ENCODE measurements at places on chromosomes 1 and 21. TPM values are rescaled to one million over a fixed set of nuclear protein-coding genes. Genes with fewer than 3 reads are reported as not detected.
A peak's percentile ranks its signal among the peaks of the same experiment; 100 is the strongest.

The BCL2L15 gene
- 6.2 TPM for total RNA-seq

- DNase-seq, result no peak
These were observed 195.0 kb upstream of the OLFM3 start for GRCh38 chr1:102191723-102192122.

DNA sequence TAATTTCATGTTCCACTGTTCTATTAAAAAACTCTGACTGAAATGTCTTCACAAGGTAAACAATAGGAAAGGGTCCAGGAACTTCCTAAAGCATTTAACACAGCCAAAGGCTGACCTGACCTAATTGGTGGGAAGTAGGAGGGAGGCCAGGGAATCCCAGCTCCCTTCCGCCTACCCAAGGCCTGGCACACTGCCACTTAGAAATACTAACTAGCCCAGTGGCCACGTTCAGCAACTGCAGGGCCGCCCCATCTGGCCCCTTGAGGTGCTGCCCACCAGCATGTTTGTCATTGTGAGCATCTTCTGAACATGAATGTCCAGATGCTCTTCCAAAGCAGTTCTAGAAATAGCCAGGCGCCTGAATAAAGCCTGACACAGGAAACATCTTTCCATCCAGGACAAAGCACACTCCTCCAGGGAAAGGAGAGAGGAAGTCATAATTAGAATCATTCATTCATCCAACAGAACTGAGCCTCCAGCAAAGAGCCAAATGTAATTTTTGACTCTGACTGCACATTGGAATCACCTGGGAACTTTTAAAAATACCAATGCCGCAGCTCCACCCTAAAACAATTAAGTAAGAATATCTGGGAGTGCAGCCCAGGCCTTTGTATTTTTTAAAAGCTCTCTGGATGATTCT, 44.6 kb upstream of the BCL9 start:
- peak; percentile 9 for DNase-seq

The ACOT11 gene
- 6.2 TPM for total RNA-seq

DNA sequence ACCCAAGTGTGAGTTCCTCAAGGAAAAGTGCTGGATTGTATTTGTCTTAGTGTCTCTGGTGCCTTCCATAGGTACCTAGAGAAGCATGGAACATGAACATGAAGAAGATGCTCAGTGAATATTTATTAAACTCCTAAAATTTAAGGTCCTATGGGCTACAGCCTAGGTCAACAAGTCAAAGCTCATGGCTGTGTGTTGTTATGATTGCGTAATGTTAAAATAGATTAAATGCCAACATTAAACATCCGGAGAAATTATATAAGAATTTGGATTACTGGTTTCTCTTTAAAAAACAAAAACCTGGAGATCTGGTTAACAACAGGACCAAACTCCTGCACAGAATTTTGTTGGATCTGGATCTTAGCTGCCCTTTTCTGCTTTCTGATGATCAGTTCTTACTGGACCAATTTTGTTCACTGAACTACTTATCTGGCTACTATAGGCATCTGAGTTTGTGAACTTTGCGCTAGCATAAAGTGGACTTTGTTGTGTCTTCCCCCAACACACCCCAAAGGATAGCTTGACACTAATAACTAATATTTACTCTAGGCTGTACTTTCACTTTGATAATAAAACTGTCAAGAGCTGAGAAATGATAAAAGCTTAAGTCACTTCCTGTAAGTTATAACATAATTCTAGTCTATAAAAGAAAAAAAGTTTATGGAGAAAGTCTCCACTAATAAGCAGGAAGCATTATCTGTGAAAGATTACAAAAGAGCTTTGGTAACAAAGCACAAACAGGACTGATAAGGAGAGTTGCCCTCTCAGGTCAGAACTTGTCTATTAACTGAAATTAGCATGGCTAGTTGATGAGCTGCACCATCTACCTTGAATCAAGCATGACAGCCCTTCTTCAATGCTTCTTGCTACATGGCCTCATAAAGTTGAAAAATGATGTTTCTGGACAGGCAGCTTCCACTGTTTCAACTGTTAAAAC, 20.7 kb downstream of the F5 start:
- DNase-seq, result no peak

The WNT4 gene
- 1.8 TPM for total RNA-seq

- DNase-seq, result no peak
These were observed 103.6 kb upstream of the SNX7 start for GRCh38 chr1:98557895-98558294.

- peak; percentile 44 for DNase-seq
These were observed 1038.3 kb downstream of the AMY1C start for GRCh38 chr1:104787866-104788510.

GRCh38 chr1:27487966-27488884, 1.7 kb downstream of the WASF2 start:
- DNase-seq, result no peak

The CSF3R gene
- 851 TPM for total RNA-seq

GRCh38 chr1:235297579-235297978, 30.4 kb downstream of the ARID4B start:
- no peak for DNase-seq

- peak; percentile 93 for DNase-seq
These were observed 130.3 kb downstream of the CASZ1 start for GRCh38 chr1:10665930-10666850.

DNA sequence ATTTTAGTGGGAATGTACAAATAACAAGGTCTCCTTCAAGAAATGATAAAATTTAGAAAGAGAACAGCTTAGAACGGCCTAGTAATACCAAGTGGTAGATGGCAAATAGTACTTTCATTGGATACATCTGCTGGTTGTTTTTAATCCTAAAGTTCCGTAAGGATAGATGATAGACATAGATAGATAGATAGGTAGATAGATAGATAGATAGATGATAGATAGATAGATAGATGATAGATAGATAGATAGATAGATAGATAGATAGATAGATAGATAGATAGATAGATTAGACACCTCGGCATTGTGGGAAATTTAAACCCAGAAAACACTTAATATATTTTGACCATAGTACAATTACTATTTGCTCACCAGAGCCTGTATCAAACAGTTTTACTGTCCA, 288.5 kb downstream of the TPR start:
- DNase-seq, result no peak

DNA sequence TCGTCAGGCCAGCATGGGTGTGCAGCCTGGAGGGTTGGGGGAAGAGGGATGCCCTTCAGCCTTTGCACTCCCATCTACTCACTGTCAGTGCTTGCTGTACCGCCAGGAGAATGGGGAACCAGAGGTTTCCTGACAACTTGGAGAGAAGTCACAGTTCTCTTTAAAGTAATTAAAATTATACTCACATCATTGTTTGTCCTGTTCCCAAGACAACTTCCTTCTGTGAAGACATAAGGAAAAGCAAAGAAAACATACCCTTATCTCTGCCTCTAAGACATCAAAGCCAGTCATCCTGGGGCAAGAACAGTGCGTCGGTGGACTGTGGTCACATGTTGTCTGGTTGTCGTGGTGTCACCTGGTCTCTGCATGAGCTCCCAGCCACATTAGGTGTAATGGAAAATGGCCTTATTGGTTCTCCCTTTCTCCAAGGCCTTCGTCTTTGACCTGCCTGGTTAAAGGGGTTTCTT, 17.6 kb downstream of the TRAF5 start:
- no peak for DNase-seq

GRCh38 chr1:151476083-151476482, 16.8 kb upstream of the POGZ start:
- DNase-seq, result no peak

DNA sequence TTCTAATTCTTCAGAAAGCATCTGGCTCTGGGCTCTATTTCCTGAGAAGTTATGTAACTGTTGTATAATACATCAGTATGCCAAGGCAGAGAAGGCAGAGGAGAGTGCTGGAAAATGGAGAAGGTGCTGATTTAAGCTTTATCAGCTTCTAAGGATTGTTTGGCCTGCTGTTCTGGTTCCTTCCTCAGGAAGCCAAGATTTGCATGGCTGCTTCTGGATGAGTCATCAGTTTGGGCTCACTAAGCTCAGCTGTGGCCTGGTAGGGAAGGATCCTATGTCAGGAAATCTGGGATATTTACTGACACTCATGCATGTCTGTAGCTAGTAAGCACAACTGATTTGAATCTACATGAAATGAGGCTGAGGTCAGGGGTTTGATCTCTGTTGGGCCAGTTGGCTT, 73.2 kb upstream of the ADGRL4 start:
- no peak for DNase-seq

The PIK3R3 gene
- 33.9 TPM for total RNA-seq

GRCh38 chr1:164577291-164577690, 18.3 kb downstream of the PBX1 start:
- DNase-seq, result no peak

The ANGPTL1 gene
- total RNA-seq, result 8.4 TPM

The CCNL2 gene
- 345 TPM for total RNA-seq

- DNase-seq, result no peak
These were observed 4.5 kb upstream of the CATSPERE start for GRCh38 chr1:244456586-244456985.

DNA sequence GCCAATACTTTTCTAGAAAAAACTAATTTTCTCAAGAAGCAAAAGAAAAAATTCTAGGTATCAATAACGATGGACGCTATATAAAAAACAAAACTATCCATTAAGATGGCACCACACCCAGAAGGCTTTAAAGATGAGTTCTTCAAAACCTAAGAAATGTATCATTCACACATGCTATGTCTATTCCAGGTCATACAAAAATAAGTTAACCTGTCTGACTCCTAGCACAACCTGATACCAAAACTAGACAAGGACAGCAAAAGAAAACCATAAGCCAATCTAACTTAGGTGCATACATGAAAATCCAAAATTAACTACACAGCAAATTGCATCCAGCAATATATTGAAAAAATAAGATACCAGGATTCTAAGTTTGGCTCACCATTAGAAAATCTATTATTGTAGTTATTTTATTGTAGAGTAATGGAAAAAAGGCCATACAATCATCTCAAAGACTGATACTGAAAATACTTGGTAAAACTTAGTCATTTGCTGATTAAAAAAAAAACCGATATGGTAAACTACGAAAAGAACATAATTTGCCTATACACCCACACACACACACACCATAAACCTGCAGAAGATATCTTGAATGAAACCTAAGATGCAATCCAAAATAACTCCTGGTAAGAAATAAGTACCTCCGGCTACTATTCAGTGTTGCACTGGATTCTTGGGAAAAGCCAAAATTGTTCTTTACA, 55.0 kb downstream of the TRAF5 start:
- no peak for DNase-seq

DNA sequence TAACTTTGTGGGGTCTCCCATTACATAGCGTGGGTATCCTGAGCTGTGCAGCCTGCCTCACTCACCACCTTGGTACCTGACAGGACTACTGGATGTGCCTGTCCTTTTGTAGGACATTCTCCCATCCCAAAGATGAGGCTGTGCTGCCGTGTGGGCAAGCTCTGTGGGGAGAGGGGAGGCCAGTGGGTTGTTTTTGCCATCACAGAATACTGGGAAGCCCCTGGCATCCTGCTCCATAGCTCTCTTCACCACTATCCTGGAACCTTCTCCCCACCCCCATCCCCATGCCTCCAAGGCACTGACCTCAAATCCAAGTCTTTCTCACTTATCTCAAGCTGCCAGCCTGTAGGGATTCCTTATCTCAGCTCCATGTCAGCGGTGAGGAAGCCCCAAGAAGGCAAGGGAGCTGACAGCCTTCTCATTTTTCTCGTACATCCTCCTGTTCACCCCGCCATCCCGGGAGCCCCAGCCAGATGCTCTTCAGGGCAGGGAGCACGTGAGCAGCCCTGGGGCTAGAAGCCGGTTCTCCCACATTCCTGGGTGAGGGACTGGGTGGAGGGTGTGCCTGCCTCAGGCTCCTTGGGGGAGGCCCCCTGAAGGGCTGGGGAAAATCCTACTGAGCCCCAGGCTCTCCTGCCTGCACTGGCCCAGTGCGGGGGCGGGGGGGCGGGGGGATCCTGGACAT, 2.4 kb upstream of the ELF3 start:
- peak; percentile 89 for DNase-seq

The RBM11 gene
- 1.4 TPM for total RNA-seq

The HCRTR1 gene
- total RNA-seq, result not detected

DNA sequence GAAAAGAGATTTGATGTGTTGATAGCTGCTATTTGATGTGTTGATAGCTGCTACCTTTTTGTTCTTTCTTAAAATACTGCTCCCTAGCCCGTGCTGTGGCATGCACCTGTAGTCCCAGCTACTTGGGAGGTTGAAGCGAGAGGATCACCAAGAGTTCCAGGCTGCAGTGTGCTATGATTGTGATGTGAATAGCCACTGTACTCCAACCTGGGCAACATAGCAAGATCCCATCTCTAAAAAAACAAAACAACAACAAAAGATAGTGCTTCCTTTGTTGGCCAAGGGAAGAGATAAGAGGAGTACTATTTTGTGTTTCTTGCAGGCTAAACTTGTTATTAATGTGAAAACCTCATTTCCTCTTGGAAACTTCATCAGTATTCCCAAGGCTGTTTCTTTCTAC, 6.1 kb downstream of the GPSM2 start:
- no peak for DNase-seq

DNA sequence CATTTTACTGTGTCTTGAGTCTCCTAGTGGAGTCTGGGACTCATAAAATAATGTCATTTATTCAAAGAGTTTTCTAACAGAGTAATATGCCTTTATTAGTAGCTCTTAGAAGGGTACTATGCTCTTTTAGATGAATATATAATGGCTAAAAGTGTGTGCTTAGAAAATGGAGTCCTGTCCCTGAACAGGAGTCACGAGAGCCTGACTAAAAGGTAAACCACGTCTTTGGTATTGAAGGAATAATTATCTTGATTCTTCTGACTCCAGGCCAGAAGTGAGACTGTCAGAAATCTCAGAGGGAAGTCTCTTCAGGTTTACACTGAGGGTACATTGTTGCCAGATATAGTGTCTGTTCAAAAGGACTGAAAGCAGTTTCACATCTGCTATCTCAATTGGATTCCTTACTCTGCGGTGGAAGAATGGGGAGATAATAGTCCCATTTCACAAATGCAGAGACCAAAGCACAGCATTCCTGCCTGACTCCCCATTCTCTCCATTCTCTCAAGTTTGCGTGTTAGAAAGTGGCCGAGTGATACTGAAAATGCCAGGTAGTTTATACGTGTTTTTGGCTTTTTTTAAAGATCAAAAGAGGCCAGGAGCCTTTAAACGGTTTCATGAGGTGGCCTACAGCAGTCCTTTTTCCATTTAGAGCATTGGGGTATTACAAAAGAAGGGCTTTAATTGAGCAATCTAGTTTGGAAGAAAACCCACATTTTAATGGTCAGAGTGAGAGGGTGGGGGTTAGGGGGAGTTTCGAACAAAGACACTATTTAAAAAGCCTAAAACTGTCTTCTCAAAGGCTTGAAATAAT, 176.6 kb downstream of the VPS13D start:
- no peak for DNase-seq
